Body of pancreas (tissue), 4 donors: ENCODE measurements at places on chromosomes 12 and 14. TPM values are rescaled to one million over a fixed set of nuclear protein-coding genes. Genes with fewer than 3 reads are reported as not detected.

GRCh38 chr12:45638386-45638785 is 91.1 kb upstream of the ARID2 start:
- DNase-seq, result no peak

DNA sequence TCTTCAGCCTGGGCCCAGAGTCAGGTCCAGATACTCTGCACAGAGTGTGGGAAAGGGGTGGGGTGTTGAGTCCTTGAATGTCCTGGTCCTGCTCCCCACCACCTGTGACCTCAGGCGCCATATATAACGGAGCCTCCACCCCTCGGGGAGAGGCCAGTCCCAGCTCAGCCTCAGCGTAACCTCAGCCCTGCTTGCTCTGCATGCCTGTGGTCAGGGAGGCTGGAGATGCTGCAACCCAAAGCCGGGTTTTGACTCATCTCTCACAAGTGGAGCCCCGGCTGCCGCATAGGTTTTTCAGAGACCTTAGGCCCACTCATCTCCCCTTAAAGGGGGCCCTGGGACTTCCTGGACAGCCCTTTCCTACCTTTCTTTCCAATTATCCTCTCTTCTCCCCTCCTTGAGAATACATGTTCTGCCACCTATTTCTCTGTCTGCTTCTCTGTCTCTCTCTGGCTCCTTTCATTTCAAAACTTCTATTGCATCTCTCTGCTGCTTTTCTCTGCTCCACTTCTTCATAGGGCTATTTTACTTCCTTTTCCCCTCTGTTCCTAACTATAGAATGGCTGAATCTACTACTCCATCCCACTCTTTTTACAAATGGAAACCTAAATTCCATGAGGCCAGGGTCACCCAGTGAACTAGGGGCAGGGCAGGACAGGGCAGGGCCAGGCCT is 1.2 kb downstream of the ITGB7 start:
- no peak for DNase-seq

DNA sequence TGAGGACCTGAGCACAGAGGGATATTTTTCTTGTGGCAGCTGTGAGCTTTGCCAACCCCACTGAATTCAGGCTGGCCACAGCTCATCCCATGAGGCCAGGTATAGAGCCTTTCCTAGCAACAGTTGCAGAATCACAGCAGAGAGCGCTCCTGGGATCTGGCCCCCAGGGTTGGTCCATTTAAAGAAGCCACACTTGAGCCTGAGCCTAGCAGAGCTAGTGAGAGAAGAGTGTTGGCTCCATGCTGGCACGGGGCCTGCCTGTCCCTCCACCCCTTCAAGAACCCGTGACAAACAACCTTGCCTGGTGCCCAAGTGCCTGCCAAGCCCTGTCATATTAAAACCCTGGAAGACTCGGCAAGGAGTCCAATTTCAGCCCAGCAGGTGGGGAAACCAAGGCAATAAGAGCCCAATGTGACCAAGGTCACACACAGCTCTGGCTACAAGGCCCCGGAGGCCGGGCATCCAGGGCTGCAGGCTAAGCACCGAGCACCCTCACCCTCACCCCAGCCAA is 91.6 kb downstream of the LRRC74A start:
- DNase-seq, result peak; percentile 65

- DNase-seq, result no peak
Measured at GRCh38 chr14:59155886-59156285, 32.6 kb upstream of the DAAM1 start.

DNA sequence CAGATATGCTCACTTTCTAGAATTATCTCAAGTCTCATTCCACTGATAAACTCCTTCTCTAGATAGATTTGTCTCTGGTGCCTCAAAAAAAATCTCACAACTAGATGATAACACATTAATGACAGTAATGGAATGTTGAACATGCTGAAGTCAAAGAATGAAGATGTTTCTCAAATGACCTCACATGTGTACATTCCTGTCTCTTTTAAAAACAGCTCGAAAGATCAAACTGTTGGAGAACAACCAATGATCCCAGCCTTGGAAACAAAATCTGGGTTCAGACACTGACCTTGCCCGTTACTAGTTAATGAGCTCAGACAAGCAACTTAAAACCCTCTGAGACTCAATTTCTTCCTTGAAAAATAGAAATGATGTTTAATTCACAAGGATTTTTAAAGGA is 44.7 kb upstream of the KCNJ8 start:
- no peak for DNase-seq

GRCh38 chr14:92959189-92959531 is 36.2 kb downstream of the CHGA start:
- DNase-seq, result no peak

- no peak for DNase-seq
Measured at GRCh38 chr12:52081263-52081733, 1.8 kb downstream of the SMIM41 start.

GRCh38 chr12:128929057-128929456 is 75.8 kb downstream of the GLT1D1 start:
- DNase-seq, result no peak

GRCh38 chr12:113762155-113762881 is 203.8 kb downstream of the RBM19 start:
- DNase-seq, result no peak

- no peak for DNase-seq
Measured at GRCh38 chr12:64875186-64875585, 50.7 kb downstream of the TBC1D30 start.

GRCh38 chr14:58978343-58978742 is 210.1 kb upstream of the DAAM1 start:
- peak; percentile 8 for DNase-seq

- peak; percentile 37 for DNase-seq
Measured at GRCh38 chr12:14167005-14167628, 185.7 kb upstream of the GRIN2B start.

GRCh38 chr12:66272650-66273049 is 29.6 kb upstream of the HELB start:
- no peak for DNase-seq

DNA sequence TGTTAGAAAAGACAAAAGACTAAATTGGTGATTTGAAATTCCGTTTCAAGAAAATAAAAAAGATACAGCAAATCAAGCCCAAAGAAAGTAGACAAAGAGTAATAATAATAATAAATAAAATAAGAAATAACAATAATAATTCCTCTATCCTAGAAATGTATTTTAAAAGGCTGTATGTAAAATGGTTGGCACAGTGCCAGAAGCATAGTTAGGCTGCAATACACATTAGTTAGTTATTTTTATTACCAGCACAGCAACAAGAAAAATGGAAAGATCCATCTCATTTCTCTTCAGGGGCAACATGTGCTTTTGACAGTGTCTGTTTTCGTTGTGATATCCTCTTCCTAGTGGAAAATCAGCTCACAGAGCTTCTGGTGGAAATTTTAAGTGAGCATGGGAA is 174.1 kb upstream of the TMTC1 start:
- DNase-seq, result no peak

- no peak for DNase-seq
Measured at GRCh38 chr12:5520831-5521230, 88.9 kb downstream of the NTF3 start.

- no peak for DNase-seq
Measured at GRCh38 chr14:72962829-72963312, 36.6 kb downstream of the DCAF4 start.

- no peak for DNase-seq
Measured at GRCh38 chr12:14219156-14219555, 146.3 kb upstream of the ATF7IP start.

DNA sequence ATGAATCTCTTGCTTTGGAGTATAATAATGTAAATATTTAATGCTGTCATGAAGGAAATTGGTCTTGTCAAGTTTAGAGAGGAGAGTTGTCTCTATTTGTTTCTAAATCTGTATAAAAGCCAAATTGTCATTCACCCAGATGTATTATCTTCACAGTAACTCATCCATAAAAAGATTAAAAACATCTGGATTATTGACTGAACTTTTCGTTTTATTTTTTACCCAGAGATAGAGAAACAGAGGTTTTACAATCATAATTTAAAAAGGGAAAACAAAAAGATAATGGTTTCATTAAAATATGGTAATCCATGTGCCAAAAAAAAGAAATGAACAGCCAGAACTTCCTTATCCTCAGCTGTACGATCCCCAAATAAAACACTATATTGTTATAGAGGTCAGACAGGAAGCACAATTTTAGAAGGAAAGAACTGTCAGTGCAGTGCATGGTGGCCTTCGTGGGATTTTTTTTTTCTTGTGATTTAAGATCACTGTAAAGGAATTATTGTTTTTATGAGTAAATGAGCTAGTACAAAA is 125.9 kb downstream of the ACSS3 start:
- no peak for DNase-seq

GRCh38 chr12:132813443-132813842 is 15.2 kb downstream of the GOLGA3 start:
- DNase-seq, result no peak

- DNase-seq, result no peak
Measured at GRCh38 chr12:109302358-109302757, 6.7 kb downstream of the FOXN4 start.

- DNase-seq, result no peak
Measured at GRCh38 chr14:26820138-26820537, 222.3 kb upstream of the NOVA1 start.

- DNase-seq, result no peak
Measured at GRCh38 chr12:95836630-95837239, 22.0 kb upstream of the SNRPF start.

- DNase-seq, result no peak
Measured at GRCh38 chr12:1646569-1647284, 17.7 kb downstream of the WNT5B start.

GRCh38 chr12:96334502-96334901 is 65.7 kb downstream of the CDK17 start:
- no peak for DNase-seq

DNA sequence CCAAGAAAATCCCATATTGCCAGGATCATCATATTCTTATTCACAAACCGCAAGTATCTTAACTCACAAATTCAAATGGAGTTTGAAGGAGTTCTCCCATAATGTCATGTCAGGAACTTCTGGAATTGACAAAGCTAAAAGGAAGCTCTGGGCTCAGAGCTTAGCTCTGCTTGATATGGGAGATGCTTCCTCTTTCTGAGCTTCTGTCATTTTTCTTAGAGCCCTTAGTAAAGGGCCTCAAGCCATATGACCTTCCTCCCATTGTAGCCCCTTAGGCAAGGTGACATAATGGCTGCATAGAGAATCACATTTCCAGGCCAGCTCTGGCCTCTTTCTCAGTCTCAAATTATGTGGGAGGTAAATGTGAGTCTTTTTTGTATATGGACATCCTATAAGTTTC is 40.9 kb downstream of the SLC4A8 start:
- DNase-seq, result no peak

GRCh38 chr14:103296007-103296406 is 38.0 kb upstream of the EIF5 start:
- DNase-seq, result no peak

GRCh38 chr12:92771001-92771400 is 68.2 kb downstream of the PLEKHG7 start:
- DNase-seq, result no peak

GRCh38 chr14:65150898-65151608 is 48.7 kb upstream of the MAX start:
- DNase-seq, result no peak

- no peak for DNase-seq
Measured at GRCh38 chr12:6031001-6031400, 85.9 kb upstream of the ANO2 start.

GRCh38 chr12:51714666-51715065 is 123.6 kb downstream of the SCN8A start:
- no peak for DNase-seq

DNA sequence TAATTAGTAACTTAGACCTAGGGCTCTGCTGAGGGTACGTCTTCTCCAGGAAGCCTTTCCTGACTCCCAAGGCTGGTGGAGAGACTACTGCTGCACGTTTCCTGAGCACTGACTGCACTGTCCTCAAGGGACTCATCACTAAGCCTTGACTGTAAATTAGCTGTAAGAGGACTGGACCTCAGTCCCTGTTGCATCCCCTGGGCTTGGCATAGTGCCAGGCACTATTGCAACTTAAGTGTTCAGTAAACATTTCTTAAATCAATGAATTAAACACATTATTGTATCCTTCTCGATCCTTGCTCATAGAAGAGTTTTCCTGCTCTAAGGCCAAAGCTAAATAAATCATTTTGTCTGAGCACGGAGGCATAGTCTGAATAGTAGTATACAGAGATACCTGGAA is 31.9 kb upstream of the IFNG-AS1 start:
- no peak for DNase-seq

Gene KLRC2
- total RNA-seq, result 0.66 TPM

Gene ART4
- 3.1 TPM for total RNA-seq

Gene EML5
- total RNA-seq, result 2.9 TPM

Gene GARIN6
- total RNA-seq, result not detected

Gene C12orf42
- not detected for total RNA-seq

Gene TOMM20L
- total RNA-seq, result not detected

Gene ATG2B
- 51.7 TPM for total RNA-seq
